ENCODE measurements at places on chromosomes 12 and 14.

GRCh38 chr14:24607081-24607480 is 2.4 kb downstream of the GZMH start:
- DNase-seq, result no peak

- no peak for DNase-seq
These were observed 16.5 kb downstream of the SLC15A4 start for GRCh38 chr12:128807161-128807724.

DNA sequence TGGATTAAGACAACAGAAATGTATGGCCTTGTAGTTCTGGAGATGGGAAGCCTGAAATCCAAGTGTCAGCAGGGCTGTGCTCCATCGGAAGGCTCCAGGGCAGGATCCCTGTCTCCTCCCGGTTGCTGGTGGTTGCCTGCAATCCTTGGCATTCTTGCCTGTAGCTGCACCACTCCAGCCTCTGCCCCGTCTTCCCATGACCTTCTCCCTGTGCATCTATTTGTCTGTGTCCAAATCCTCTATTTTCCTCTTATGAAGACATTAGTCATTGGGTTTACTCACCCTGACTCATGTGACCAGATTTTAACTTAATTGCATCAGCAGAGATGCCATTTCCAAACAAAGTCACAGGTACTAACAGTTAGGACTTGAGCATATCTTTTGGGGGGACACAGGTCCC is 15.1 kb downstream of the TUNAR start:
- DNase-seq, result no peak

DNA sequence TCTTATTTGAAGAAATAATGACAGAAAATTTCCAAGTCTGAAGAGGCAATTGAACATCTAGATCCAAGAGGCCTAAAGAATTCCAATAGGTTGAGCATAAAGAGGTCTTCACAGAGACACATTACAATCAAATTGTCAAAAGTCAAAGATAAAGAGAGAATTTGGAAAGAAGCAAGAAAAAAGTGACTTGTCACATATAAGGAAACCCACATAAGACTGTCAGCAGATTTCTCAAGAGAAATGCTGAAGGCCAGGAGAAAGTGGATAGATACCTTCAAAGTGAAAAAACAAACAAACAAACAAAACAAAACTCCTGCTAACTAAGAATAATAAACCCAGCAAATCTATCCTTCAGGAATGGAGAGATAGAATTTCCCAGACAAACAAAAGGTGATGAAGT is 118.1 kb upstream of the LGR5 start:
- DNase-seq, result no peak

DNA sequence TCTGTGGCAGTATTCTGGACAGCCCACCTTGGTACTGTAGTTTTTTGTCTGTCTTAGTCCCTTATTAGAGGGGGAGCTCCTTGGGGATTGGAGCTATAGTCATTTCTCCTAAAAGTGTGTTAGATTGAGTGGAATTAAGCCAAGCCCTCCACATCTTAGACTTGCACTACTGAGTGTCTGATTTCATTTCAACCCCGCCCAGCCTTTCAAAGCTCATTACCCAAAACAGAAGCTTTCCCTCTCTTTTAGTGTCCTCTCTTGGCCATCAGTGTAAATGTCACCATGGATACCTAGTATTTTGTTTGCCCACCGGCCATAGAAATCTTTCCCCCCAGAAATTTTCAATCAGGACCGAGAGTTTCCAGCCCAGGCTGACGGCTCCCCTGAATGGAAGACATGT is 74.5 kb downstream of the LRRC74A start:
- no peak for DNase-seq

GRCh38 chr12:17642340-17642650 is 447.7 kb downstream of the RERGL start:
- DNase-seq, result no peak

DNA sequence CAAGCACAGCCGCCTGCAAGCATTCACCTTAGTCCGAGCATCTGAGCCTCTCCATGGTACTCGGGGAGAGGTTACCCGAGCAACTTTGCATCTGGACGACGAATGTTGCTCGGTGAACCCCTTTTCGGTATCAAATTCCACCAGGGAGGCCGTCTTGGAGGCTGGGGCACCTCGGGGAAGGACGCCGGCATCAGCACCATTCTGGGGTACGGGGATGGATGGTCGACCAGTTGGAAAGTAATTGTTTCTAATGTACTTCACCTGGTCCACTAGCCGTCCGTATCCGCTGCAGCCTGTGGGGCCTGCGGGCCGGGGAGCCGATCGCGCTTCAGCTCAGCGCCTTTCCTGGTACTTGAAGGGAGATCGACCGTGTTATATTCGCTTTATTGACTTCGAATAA is 161.7 kb upstream of the RTL1 start:
- no peak for DNase-seq

- no peak for DNase-seq
These were observed 48.0 kb upstream of the LHX5 start for GRCh38 chr12:113519464-113520307.

DNA sequence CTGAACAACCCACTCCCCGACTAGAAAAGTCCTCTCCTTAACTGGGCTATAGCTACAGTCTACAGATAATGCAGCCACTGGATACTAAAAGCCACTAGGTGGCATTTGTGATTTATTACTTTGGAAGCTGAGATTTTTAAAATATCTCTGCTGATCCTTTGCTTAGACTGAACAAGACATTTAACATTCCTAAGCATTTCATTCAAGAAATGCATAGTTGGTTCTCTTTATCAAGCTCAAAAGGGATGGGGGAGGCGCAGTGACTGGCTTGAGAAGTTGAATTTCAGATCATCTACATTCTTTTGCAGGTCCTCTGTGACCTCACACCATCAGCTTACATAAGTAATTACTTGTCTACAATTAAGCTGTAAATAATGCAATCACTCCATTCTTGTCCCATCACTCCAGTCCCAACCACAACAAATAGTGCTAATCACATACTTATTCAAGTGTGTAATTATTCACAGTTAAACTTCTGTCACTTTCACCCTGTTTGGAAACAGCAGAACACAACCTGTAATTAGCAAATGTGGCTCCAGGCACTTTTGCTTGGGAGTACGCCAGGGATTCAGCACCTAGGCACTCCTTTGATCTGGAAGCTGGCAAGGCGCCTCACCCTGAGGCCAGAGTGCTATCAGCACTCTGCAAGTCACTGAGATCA is 203.6 kb downstream of the NOVA1 start:
- no peak for DNase-seq

DNA sequence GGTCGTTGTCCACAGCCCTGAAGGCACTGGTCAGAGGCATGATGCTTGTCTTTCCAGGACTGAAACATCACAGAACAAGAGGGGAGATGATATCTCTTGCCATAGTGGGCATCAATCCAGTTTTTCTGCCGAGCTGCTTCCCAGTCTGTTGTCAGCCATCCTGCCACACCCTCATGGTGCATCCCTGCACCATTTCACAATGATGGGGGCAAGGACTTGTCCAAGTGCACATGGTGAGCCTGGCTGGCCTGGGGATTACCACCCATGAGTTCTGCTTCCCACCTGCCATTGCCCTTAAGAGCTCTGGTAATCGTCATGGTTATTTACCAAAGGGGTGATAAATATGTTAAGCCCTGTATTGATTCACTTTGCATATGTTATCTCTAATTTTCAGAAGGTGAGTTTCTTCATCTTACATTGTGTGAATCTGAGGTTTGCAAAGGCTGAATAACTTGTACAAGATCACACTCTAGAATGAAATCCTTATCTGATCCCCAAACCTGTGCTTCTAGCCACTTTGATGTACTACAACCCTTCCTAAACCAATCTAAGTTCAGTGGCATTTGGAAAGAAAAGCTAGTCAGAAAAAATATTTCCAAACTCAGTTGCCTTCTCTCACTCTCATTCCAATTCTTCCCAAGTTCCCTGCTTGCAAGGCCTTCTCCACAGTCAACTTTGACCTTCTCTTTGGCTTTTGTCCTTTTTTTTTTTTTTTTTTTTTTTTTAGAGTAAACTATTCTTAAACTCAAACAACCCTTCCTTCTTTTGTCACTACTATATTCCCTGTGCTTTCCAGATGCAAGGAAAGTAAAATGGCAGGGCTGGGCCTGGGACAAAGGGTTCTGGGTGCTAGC is 2.3 kb downstream of the AVIL start:
- DNase-seq, result no peak

DNA sequence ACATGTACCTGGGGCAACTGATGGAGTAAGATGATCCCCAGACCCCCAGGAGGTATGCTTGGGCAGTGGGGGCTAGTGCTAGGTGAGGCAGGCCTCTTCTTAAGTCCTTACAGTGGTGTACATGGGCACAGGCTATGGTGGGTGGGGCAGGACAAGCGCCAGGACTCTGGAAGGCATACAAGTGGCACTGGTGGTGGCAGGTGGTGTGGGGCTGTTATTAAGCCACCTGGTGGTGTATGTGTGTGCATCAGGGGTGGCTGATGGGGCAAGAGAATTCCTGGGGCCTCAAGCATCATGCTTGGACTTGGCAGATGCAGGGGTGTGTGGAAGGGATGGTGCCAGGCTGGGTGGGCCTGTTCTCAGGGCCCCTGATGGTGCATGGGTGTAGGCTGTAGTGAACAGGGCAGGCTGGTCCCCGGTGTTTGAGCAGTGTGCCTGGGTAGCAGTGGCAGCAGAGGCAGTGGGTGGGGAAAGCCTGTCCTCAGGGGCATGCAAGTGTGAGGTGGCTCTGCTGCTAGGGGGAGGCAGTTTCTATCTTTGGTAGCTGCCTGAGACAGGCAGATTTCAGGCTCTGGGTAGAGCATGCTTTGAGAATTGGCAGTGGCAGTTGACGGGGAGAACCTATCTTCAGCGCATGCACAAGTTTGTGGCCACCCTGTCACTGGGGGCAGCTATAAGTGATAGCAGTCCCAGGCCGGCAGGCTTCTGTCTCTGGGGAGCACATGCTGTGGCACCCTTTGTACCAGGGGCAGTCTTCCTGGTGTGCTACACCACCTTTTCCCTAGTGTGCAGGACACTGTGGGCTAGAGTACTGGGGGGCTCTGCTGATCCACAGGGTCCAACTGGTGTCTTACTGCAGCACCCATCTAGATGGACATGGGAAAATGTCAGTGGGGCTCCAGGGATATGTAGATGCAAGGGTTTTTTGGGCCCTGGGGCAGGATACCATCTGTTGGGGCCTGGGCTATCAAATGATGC is 52.6 kb upstream of the ABCD2 start:
- no peak for DNase-seq

GRCh38 chr14:24132061-24132685 is 1.7 kb downstream of the FITM1 start:
- no peak for DNase-seq

DNA sequence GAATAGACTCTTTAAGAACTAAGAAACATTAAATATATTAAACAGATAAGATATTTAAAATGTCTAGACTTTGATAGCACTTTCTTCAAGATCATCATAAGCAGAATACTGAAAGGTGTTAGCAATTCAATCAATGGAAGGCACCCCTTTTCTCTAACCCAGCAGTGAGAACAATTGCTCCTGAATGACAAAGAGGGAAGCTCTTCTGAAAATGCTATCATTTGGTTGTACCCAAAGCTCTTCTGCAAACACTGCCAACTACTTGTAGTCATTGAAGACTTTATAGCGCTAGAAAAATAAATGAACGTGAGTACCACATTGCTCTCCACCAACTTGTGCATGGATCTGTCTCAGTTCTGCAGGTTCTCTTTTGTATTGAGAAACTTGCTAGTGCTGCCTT is 62.2 kb upstream of the LMO3 start:
- no peak for DNase-seq

GRCh38 chr14:70812124-70812818 is 3.0 kb upstream of the MAP3K9 start:
- DNase-seq, result no peak

DNA sequence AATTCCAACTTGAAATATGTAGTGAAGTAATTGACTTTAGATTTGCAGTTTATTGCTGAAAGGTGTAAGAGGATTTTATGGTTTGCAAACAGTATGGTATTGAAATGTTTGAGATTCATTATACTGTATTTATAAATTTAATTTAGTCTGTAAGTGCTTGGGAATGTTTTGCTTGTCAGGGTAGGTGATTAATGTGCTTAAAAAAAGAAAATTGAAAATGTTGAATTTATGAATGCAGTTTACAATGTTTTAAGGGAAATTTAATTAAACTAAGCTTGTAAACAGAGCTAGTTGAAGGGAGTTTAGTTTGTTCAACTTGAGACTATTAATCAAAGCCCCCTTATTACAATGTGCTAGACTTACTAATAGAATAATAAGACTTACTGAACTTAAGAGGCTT is 18.0 kb upstream of the CRY1 start:
- no peak for DNase-seq

- DNase-seq, result no peak
These were observed 682 bp downstream of the CREBL2 start for GRCh38 chr12:12612358-12612757.

DNA sequence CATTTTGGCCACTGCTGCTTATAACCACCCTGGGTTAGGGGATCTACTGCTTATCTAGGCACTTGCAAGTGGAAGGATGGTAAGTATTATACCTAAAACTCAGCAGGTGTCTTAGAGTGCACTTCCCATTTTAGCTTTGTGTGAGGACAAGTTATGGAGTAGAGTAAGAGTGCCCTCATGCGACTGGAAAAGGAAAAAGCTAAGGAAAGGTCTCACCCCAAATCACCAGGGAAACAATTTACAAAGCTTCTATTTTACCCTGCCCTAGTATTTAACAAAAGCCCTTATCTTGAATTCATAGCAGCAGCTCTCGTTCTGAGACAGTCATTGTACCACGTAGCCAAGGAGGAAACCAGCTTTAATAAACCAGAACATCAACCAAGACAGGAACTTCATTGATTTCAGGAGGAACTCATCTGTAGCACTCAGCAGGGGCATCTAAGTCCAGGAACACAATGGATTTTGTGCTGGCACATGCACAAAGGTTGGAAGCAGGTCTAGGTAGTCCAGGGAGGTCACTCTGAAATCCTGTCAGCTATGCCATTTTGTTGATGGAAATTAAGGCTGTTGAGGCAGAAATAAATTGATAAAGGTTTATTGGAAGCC is 2.9 kb downstream of the RDH12 start:
- no peak for DNase-seq

DNA sequence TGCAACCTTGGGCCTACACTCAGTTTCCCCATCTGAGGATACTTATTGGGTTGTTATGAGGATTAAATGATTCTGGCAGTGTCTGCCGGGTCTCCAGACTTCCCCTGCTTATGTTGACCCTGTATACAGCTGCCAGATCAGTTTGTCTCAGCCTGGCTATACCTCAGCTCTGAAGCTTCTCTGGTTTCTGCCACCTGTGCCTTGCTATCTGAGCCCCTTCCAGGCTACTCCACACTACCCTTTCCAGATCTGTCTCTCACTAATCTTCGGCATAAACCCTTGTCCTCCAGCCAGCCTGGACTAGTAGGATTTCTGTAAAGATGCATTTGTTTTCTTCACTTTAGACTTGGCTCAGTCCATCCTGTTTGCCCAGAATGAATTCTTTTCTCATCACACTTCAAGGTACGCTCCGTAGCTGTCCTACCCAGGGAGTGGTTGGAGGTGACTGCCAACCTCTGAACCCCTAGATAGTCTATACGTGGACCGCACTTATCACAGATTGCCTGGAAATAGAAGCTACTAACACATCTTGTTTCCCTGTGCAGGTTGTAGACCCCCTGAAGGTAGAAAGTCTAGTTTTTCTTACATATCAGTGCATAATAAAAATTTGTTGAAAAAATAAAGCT is 422.4 kb downstream of the RAD51B start:
- no peak for DNase-seq

GRCh38 chr12:118164798-118165486 is 29.0 kb downstream of the PEBP1 start:
- no peak for DNase-seq

GRCh38 chr14:104292084-104292970 is 153.9 kb downstream of the KIF26A start:
- no peak for DNase-seq
